ENCODE measurements at places on chromosomes 3 and 15. TPM values are rescaled to one million over a fixed set of nuclear protein-coding genes. Genes with fewer than 3 reads are reported as not detected.

Gene MESP2
- 0.32 TPM for polyA plus RNA-seq

Gene CMTM6
- 29.4 TPM for polyA plus RNA-seq

Gene EOMES
- polyA plus RNA-seq = not detected

Gene NMB
- polyA plus RNA-seq = 5.1 TPM

Gene GREM1
- polyA plus RNA-seq = 852 TPM

Gene SYNPR
- polyA plus RNA-seq = not detected

Gene PLCH1
- not detected for polyA plus RNA-seq

Gene FGD5
- polyA plus RNA-seq = not detected

Gene GP9
- polyA plus RNA-seq = not detected

Gene SYNM
- polyA plus RNA-seq = 1.9 TPM

Gene STAC
- 0.19 TPM for polyA plus RNA-seq

Gene PROS1
- 1.8 TPM for polyA plus RNA-seq

Gene ARGFX
- not detected for polyA plus RNA-seq

Gene DNAJC19
- 37.5 TPM for polyA plus RNA-seq

Gene PATL2
- 0.10 TPM for polyA plus RNA-seq

Gene TM4SF4
- polyA plus RNA-seq = 0.67 TPM

Gene TAGLN3
- polyA plus RNA-seq = 7.7 TPM

Gene RETNLB
- polyA plus RNA-seq = not detected

Gene CDHR4
- not detected for polyA plus RNA-seq

Gene APBA2
- 21.7 TPM for polyA plus RNA-seq

DNA sequence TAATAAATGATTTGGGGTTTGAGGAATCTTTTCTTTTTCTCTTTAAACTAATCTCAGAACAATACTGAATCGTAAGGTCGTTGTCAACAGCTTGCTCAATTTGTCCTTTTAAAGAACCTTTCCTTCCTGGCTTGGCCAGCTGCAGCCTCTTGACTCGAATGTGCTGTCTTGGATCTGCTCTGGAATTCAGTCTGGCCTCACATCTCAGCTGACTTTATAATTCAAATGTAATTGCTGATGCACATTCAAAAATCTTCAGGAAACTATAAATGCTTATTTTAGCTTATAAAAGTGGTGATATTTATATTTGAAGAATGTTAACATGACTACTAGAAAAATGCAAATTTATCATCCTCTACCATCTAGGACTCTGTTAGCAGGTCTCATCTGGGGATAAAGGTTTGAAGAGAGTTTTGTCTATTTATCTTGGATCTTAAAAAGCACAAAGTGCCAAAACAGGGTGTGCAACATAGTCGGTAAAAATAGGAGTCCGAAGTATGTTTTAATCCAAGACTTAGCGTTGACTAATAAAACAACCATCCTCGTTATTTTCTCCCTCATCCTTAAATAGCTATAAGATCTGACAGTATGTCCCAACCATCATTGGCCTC lies 1035.2 kb downstream of the MCTP2 start:
- peak; percentile 45 for DNase-seq

- peak; percentile 29 for DNase-seq
Measured at GRCh38 chr3:188901671-188902287, 270.0 kb upstream of the TPRG1 start.

DNA sequence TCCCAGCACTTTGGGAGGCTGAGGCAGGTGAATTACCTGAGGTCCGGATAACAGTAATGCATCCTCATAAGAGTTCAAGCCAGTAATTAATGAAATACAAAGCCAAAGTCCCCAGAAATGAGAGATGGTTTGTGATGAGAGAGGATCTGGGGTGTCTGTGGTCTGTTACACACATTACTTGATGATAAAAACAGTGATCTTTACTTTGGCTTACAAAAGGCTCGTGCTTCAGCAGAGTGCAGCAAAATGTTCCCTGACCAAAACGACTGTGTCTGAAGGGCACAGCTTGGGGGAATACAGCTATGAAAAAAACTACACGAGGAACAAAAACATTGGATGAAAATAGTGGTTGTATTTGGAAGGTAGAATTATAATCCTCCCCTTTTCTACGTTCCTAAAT lies 40.9 kb downstream of the CRTC3 start:
- DNase-seq = no peak

GRCh38 chr3:4950351-4950784 lies 28.9 kb upstream of the BHLHE40 start:
- DNase-seq = no peak

- DNase-seq = no peak
Measured at GRCh38 chr15:60375306-60375705, 22.5 kb downstream of the ANXA2 start.

- DNase-seq = no peak
Measured at GRCh38 chr3:13998831-13999230, 119.0 kb upstream of the WNT7A start.

GRCh38 chr15:58457466-58457965 lies 25.7 kb downstream of the LIPC start:
- DNase-seq = peak; percentile 97

GRCh38 chr3:129942296-129942695 lies 32.2 kb upstream of the TRH start:
- peak; percentile 49 for DNase-seq

GRCh38 chr3:85567071-85567676 lies 608.4 kb downstream of the CADM2 start:
- peak; percentile 29 for DNase-seq

DNA sequence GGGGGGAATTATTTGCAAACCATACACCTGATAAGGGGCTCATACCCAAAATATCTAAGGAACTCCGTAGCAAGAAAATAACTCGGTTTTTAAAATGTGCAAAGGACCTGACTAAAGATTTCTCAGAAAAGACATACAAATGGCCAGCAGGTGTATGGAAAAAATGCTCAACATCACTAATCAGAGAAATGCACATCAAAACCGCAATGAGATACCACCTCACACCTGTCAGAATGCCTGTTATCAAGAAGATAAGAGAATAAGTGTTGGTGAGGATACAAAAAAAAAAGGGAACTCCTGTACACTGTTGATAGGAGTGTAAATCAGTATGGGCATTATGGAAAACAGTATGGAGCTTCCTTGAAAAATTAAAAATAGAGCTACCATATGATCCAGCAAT lies 89.4 kb downstream of the C3orf70 start:
- no peak for DNase-seq

DNA sequence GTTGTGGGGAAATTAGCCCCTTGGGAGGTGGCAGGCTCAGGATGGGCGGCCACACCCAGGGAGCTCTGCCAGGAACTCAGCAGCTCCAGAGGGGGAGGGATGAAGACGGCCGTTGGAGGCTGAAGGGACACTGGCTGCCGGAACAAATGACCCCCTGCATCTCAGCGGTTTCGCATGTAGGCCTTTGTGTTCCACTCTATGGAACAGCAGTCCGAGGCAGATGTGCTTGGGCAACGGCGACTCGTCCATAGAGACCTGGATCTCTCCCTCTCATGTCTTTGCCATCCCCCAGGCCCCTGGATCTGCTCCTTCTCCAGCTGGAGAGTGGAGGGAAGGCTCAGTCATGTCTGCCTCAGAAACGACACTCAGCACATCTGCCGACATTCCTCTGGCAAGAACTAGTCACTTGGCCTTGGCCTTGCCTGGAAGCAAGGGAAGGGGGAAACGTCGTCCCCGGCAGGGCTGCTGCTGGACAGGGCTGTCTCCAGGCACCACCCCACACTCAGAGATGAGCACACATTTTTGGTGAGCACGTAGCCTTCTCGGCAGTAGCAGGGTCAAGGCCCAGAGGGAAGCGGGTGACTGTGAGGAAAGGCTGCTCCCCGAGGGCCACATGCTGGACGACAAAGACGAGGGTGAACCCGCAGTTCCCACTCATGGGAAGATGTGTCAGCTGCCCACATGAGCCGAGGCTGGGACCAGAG lies 83.8 kb downstream of the ASB7 start:
- no peak for DNase-seq

GRCh38 chr15:76962337-76963013 lies 30.9 kb downstream of the RCN2 start:
- DNase-seq = no peak

DNA sequence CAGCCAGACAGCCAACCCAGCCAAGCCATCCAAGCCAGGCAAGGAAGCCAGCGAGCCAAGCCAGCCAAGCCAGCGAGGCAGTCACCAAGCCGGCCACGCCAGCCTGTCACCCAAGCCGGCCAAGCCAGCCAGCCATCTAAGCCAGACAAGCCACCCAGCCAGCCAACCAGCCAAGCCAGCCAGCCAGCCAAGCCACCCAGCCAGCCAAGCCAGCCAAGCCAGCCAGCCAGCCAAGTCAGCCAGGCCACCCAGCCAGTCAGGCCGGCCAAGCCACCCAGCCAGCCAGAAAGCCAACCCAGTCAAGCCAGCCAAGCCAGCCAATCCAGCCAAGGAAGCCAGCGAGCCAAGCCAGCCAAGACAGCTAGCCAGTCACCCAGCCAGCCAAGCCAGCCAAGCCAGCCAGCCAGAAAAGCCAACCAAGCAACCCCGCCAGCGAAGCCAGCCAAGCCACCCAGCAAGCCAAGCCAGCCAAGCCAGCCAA lies 201.2 kb downstream of the GOLGA6L6 start:
- DNase-seq = peak; percentile 18

- no peak for DNase-seq
Measured at GRCh38 chr15:60118146-60118545, 114.0 kb downstream of the FOXB1 start.

GRCh38 chr3:63333815-63334214 lies 55.7 kb downstream of the SYNPR start:
- DNase-seq = peak; percentile 9

GRCh38 chr3:97979610-97980009 lies 7.4 kb upstream of the RIOX2 start:
- DNase-seq = no peak

- DNase-seq = peak; percentile 99
Measured at GRCh38 chr3:64187065-64187959, 38.0 kb downstream of the PRICKLE2 start.

DNA sequence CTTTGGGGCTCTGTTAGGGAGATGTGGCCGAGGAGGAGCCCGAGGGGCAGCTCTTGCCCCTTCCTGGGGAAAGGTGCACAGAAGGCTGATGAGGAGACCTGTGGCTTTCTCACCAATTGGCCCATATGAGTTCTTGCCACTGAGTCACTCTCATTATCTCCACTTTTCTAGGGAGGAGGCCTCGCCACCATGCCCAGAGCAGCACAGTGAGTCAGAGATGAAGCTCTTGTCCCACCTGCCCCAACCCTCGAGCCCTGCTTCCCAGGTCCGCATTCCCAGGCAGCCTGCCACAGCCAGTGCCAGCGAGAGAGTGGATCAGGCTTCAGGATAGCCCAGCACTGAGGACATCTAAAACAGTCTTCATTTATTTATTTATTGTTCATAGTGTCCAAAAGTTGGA lies 53.5 kb downstream of the AMOTL2 start:
- no peak for DNase-seq

- DNase-seq = no peak
Measured at GRCh38 chr3:36155515-36155914, 224.8 kb upstream of the STAC start.

DNA sequence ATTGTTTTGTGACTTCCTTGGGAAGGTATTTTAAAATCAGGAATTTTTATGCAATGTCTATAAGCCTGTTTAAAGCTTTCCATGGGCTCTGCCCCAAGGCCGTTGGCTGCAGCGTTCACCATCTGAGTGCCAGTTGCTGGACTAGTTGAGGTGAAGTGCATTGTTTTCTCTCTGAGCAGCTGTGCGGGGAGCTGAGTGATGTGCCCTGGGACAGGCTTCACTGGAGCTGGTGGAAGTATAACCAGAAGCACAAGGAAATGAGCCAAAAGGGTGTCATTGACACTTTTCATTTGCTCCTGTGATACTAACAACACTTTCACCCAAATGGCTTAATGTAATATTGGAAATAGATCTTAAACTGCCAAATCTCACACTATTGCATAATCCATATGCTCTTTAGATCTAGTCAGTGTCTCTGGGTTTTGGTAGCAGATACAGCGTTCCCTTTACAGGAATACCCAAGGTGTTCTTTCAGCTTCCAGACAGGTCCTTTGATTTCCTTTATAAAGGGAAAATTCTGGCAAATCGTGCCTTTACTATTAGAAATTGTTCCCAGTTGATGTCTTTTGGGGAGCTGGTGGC lies 29.2 kb downstream of the APH1B start:
- no peak for DNase-seq

GRCh38 chr3:37765591-37766488 lies 95.8 kb upstream of the CTDSPL start:
- DNase-seq = no peak

DNA sequence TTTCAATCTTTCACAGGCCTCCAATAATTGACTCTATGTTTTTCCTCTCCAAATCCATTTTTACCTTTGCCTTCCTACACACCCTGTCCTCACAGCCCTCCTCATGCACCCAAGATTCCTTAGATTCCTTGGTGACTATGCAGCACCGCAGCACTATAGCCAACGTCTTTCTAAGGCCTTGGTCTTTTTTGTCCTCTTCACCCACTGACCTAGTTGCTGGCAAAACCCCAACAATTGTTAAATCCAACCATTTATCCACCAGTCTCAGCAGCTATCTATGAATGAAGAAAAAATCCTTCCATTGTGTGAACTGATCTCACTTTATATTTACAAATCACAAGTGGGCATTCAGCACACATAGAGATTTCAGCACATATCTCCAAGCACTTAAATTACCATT lies 203.9 kb downstream of the VGLL3 start:
- peak; percentile 22 for DNase-seq

- DNase-seq = no peak
Measured at GRCh38 chr3:127479449-127479848, 111.1 kb downstream of the TPRA1 start.

GRCh38 chr3:134029256-134029733 lies 430 bp downstream of the SLCO2A1 start:
- DNase-seq = peak; percentile 15

GRCh38 chr3:141271279-141272030 lies 39.8 kb downstream of the PXYLP1 start:
- no peak for DNase-seq

DNA sequence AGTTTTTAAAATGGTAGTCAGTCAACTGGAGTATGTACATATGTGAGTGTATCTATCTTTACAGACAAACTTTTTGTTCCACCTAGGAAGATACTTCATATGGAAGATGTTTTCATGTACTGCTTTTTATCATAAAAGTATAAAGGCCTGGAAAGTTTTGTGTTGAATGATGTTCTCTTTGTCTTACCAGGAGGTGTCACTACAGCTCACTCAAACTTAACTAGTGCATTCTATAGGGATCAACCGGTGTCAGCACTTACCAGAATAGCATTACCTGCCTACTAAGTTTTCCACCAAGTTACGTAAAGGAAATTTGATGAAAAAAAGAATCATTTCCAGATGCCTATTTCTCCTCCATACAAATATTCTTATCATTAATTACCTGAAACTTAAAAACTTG lies 522.6 kb upstream of the SEMA6D start:
- peak; percentile 66 for DNase-seq

- DNase-seq = peak; percentile 18
Measured at GRCh38 chr3:190261015-190261414, 61.2 kb downstream of the CLDN1 start.
